ENCODE measurements at places on chromosomes 6 and 20.

GRCh38 chr20:63004607-63005364 lies 2.0 kb downstream of the BHLHE23 start:
- no peak for DNase-seq

GRCh38 chr20:7347409-7347808 lies 579.9 kb downstream of the BMP2 start:
- DNase-seq, result no peak

DNA sequence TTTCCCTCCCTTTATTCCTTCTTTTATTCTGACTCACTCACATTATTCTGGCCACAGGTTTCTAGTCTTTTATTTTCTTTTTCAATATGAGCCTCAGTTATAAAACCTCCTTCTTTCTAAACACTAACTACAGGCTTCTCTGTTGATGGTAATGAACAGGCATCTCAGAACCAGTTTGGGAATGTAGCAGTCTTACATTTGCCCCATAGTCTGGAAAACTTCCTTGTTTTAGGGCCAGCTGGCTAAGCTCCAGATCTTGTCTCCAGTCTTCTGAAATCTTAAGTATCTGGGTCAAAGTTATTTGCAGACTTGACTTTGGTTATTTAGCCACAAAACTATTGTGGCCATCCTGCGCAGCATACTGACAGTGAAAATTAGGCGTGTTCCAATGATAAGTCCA lies 97.0 kb upstream of the MAN1A1 start:
- DNase-seq, result no peak

GRCh38 chr6:37878150-37878710 lies 58.7 kb downstream of the ZFAND3 start:
- no peak for DNase-seq

DNA sequence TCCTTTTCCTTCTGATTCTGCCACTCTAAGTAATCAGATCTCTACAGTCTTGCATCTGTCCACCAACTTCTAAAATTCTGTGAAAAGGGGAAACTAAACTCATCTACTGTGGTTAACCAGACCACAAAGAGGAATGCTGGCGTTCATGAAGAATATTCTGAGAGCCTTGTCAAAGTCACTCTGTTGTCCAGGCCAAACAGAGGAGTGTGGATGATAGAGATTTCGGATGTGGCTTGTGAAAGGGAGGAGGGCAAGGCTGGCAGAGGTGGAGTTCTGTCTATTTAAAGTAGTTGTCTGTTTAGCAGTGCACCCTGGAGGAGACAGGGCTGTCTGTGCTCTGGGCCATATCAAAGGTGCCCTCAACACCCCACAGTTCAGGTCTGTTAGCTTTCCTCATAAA lies 33.9 kb downstream of the CCN2 start:
- DNase-seq, result no peak

- DNase-seq, result no peak
These were observed 20.1 kb upstream of the FAM83C start for GRCh38 chr20:35312318-35312717.

GRCh38 chr6:143940011-143940597 lies 68.0 kb downstream of the PLAGL1 start:
- DNase-seq, result peak; percentile 9

GRCh38 chr6:164014346-164015087 lies 600.0 kb downstream of the QKI start:
- DNase-seq, result no peak

DNA sequence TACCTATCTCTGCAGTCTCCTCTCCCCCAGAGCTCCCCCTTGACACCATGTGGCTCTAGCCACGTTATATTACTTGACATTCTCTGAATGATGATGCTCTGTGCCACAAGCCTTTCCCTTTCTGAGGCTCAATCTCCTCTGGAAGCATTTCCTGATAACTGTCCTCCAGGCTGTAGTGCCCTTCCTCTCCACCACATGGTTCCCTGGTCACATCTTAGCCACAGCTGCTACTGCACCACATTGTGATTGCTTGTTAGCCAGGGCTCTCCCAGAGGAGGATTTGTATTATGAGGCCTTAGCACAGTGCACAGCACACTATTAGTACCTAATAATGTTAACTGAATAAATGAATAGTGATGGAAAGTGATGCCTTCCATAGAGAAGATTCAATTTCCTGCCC lies 63.9 kb upstream of the RCAN2 start:
- DNase-seq, result no peak

GRCh38 chr20:23111307-23111943 lies 25.3 kb upstream of the CD93 start:
- DNase-seq, result no peak

DNA sequence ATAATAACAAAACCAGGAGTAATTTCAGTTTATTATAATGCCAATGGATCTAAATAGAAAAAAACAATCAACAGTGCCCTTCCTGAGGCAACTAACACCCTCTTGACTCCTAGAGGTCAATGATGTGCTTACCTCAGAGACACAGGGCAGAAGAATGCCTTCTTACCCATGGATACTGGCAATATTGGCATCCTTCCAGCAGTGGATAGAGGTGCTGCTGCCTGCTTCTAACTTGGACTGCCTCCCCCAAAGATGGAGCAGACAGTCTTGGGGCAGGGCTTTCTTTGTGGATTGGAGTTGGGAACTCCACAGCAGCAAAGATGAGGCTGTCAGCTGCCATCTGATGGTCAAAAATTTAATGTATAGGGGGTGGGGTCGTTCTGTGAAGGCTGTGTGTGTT lies 78.7 kb downstream of the AK9 start:
- no peak for DNase-seq

- no peak for DNase-seq
These were observed 2.6 kb upstream of the TBX18 start for GRCh38 chr6:84766799-84767525.

DNA sequence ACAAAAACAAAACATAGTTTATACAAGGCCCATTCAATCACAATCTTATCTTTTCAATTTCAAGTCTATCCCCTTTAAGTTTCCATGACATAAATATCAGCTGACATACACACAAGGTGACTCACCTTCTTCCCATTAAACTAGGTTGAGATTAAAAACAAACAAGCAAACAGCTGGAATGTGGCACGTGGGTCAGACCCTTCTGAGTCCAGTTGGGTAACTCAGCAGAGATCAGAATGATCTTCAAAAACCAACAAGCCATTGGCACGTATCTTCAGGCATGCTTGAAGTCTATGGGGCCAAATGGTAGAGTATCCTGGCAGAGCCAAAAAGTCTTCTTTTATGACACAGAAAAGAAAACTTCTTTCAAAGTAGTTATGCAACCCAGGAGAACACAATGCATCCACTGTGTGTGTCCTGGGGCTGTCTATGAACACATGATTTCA lies 603.5 kb upstream of the CITED2 start:
- no peak for DNase-seq

DNA sequence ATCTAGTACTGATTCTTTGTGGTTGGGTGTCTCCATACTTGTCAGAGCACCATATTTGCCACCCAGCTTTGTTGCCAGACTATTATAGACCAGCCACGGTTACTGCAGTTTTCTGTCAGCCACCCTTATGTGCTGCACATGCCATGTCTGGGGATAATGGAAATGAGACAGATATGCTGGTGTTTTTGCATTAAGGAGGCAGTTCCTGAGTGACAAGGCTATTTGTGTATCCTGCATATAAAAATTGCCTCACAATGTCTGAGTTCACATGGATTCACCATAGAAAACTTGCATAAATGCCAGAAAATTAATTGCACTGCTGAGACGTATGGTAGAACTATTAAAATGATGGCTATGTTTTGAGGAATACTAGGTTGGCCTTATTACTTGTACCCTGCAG lies 51.8 kb downstream of the NKAIN2 start:
- no peak for DNase-seq

DNA sequence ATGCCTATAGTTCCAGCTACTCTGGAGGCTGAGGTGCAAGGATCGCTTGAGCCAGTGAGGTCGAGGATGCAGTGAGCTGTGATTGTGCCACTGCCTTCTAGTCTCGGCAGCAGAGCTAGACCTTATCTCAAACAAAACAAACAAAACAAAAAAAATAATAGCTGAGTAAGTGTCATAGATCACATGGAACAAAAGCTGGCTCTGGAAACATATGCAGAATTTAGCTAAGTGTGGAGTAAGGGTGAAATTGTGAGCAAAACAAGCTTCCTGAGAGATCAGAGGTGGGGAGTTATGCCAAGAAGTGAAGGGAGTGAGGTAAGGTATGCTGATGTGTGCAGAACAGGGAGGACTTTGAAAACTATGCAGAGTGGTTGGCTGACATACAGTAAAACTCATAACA lies 18.7 kb downstream of the SGK1 start:
- DNase-seq, result no peak

DNA sequence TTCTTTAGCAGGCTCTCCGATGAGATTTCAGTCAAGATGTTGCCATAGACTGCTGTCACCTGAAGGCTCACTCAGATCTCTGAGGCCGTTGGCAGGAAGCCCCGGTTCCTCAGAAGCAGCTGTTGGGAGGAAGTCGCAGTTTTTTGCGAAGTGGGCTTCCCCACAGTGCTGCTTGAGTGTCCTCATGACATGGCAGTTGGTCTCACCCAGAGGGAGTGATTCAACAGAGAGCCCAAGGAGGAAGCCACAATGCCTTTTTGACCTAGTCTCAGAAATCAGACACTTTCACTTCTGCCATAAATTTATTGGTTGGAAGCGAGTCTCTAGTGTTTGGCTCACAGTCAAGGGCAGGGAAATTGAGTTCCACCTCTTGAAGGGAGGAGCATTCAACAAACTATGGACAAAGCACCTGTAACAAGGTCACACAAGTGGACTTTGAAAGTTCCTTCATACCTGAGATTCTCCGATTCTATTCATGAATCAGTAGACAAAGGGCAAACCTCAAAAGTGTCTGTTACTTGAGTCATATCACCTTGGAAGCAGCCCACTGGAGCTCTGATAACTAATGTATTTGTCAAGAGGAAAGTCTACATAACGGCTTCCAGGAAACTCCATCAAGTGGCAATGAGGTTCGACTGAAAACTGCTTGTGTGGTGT lies 208.3 kb downstream of the TASP1 start:
- DNase-seq, result no peak

GRCh38 chr20:59614714-59615113 lies 10.4 kb downstream of the PHACTR3 start:
- no peak for DNase-seq

- no peak for DNase-seq
These were observed 1.9 kb downstream of the SLC32A1 start for GRCh38 chr20:38725931-38726803.

DNA sequence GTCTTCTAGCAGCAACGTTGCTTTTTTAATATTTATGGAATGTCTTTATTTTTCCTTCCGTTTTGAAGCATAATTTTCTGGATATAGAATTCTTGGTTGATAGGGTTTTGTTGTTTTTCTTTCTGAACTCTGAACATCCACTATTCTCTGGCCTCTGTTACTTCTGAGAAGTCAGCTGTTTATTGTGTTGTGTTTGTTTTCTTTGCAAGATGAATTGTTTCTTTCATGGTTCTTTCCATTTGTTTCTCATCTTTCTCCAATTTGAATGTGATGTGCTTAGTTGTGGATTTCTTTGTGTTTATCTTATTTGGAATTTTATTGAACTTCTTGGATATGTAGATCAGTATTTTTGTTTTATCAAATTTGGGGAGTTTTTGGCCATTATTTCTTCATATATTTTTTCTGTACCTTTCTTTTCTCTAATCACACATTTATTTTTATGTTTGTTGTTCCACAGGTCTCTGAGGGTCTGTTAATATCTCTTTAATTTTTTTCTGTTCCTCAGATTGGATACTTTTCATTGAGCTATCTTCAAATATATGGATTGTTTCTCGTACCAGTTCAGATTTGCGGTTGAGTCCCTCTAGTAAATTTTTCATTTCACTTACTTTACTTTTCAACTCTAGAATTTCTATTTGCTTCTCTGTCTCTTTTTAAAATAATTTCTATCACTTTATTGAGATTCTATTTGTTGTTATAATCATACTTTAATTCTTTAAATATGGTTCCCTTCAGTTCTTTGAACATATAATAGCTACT lies 18.0 kb downstream of the HIVEP1 start:
- no peak for DNase-seq

GRCh38 chr20:36544134-36545018 lies 3.1 kb downstream of the MYL9 start:
- no peak for DNase-seq

DNA sequence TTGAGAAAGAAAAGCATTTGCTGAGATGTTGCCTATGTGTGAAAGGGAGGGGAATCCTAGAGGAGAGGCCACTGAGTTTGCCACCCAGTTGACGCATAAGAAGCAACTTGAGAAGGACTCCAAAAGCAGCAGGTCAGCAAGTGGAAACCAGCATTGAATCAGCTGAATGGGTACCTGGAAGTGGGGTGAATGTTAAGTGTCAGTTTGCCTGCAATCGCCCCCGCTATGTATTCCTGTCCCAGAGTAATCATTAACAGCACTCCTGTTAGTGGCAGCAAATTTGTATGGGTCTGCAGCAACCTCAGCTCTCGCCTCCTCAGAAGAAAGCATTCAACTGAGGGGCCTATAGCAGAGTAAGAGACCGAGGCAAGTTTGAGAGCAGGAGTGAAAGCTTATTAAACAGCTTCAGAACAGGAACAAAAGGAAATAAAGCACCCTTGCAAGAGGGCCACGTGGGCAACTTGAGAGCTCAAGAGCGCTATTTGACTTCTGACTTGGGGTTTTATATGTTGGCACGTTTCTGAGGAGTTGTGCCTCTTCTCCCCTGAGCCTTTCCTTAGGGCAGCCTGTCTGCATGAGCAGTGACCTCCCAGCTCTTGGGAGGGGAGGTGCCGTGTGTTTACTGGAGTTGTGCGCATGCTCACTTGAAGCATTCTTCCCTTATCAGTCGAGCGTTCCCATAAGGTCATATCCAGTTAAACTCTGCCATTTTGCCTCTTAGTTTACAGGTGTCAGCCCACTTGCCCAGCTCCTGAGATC lies 122.6 kb upstream of the PHACTR1 start:
- no peak for DNase-seq

DNA sequence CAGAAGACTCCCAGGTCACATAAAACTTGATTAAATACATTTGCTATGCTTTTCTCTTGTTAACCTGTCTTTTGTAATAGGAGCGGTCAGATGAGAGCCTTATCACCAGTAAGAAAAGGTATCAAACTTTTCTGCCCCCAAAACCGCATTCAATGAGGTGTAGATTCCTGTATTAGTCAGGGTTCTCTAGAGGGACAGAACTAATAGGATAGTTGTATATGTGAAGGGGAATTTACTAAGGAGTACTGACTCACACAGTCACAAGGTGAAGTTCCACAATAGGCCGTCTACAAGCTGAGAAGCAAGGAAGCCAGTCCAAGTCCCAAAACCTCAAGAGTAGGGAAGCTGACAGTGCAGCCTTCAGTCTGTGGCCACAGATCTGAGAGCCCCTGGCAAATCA lies 32.7 kb downstream of the PTPRK start:
- DNase-seq, result no peak
